ENCODE measurements at places on chromosomes 12 and 14. TPM values are rescaled to one million over a fixed set of nuclear protein-coding genes. Genes with fewer than 3 reads are reported as not detected.

Gene CELA1
- total RNA-seq, result not detected

- no peak for DNase-seq
Measured at GRCh38 chr14:83867566-83868225, 1662.2 kb upstream of the FLRT2 start.

DNA sequence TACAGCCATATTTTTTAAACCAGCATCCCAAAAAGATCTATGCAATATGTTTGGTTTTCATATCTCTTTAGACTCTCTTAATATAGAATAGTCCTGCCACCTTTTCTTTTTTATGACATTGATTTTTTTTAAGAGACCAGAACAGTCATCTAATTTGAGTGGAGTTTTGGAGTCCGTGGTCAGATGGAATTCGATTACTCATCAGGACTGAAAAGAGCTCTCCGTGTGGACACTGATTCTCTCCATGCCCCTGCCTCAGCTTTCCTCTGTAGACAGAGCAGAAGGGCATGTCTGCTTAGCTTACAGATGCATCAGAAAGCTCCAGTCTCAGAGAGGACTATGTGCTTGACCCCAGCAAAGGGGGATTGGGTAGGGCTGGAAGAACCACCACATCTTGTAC is 27.8 kb downstream of the SMCO2 start:
- DNase-seq, result no peak

- DNase-seq, result no peak
Measured at GRCh38 chr14:104135121-104135903, 3.1 kb upstream of the KIF26A start.

Gene PLEKHA5
- total RNA-seq, result 34.8 TPM

- no peak for DNase-seq
Measured at GRCh38 chr12:1330477-1330827, 263.9 kb downstream of the FBXL14 start.
